Right renal cortex interstitium (tissue), 3 donors: ENCODE measurements at places on chromosomes 12 and 14. TPM values are rescaled to one million over a fixed set of nuclear protein-coding genes. Genes with fewer than 3 reads are reported as not detected.

The SOAT2 gene
- polyA plus RNA-seq: 1.6 TPM

The TMEM179 gene
- 1.2 TPM for polyA plus RNA-seq

The ANO2 gene
- polyA plus RNA-seq: 4.1 TPM

The LRRC10 gene
- polyA plus RNA-seq: 0.10 TPM

The KLHL33 gene
- 0.50 TPM for polyA plus RNA-seq

The FGF6 gene
- not detected for polyA plus RNA-seq

DNA sequence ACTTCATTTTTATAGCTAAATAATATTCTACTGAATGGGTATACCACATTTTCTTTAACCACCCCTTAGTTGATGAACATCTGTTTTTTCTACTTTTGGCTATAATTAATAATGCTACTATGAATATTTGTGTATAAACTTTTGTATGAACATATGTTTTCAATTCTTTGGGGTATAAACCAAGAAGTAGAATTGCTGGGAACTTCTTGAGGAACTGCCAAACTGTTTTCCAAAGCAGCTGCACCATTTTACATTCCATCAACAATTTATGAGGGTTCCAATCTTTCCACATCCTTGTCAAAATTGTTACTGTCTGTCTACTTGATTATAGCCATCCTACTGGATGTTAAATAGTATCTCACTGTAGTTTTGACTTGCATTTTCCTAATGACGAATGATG lies 221.8 kb downstream of the PRKD1 start:
- DNase-seq: no peak

- DNase-seq: no peak
Observed at GRCh38 chr12:26101350-26101734, 23.5 kb downstream of the BHLHE41 start.

- DNase-seq: no peak
Observed at GRCh38 chr14:73230051-73230450, 7.3 kb upstream of the PAPLN start.

DNA sequence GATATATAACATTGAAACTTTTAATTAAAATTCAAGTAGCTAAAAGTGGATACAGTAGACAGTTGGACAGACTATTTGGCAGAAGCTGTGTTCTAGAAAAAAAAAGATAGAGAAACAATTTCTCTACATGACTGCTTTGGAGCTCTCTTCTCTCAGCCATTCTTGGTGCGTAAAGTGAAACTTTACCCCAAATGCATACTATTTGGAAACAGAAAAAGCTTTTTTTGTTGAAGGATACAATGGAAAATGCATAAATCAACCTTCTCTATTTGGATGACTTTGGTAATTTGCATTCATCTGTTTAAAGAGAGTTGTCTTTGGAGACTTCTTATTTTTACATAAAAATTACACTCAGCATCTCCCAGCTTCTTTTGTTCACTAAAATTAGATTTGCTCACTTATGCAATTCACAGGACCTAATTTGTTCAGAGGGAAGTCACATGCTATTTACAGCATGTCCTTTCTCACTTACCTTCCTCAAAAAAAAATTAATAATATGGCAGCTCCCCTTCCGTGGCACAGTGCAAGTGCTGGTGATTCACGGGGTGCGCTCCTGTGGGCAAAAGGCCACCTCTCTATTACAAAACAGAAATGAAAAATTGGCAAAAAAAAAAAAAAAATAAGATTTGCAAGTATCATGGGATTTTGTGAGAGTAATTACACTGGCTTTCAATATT lies 498.9 kb downstream of the RERGL start:
- DNase-seq: no peak

GRCh38 chr14:101554991-101555668 lies 6.2 kb upstream of the DIO3 start:
- DNase-seq: no peak

GRCh38 chr12:132222096-132222807 lies 78.0 kb downstream of the NOC4L start:
- no peak for DNase-seq

DNA sequence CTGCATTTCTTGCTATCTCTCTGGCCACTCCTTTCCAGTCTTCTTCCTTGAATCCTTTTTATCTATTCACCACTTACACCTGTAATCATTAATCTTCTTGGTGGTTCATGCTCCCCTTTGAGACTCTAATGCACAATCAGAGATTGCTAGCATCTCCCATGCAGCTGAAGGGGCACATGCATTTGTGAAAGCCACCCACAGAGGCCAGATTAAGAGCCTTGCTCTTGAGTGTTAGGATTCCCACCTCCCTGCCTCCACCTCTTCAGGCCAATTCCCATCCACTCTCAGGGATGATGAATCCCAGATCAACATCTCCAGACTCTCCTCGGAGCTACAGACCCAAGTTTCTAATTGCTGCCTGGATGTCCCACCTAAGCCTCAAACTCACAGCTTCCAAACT lies 19.4 kb upstream of the KRT18 start:
- DNase-seq: no peak

- no peak for DNase-seq
Observed at GRCh38 chr12:88816201-88816600, 235.9 kb upstream of the KITLG start.

DNA sequence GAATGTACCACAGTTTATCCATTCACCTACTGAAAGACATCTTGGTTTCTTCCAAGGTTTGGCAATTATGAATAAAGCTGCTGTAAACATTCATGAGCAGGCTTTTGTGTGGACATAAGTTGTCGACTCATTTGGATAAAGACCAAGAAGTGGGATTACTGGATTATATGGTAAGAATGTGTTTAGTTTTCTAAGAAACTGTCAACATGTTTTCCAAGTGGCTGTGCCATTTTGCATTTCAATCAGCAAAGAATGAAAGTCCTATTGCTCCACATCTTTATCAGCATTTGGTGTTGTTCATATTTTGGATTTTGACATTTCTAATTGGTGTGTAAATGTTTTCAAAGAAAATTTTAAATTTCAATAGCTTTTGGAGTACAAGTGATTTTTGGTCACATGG lies 27.3 kb upstream of the KLRF1 start:
- DNase-seq: no peak

- DNase-seq: no peak
Observed at GRCh38 chr12:27902651-27903050, 69.9 kb downstream of the PTHLH start.

GRCh38 chr14:91326514-91327249 lies 82.2 kb upstream of the GPR68 start:
- no peak for DNase-seq

GRCh38 chr12:85516039-85516438 lies 236.0 kb downstream of the ALX1 start:
- DNase-seq: no peak

DNA sequence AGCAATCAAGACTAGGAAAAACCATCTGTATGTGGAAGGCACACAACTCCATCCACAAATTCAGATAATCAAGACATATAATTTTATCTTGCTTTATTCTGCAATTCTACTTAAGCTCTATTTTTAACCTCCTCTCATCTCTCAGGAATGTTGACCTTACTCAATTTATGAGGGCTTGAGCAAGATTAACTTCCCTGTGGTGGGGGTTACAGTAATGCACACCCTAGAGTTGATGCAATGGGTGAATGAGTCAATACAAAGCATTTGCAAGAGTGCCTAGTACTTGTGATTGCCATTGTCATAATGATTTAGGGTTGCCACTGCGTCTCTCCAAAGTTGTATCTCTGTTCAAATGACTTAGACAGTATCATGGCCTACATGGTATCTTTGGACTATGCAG lies 1598.4 kb upstream of the TMEM132C start:
- no peak for DNase-seq

- no peak for DNase-seq
Observed at GRCh38 chr12:122849352-122850047, 14.2 kb downstream of the HIP1R start.
